ENCODE measurements at places on chromosomes 13 and 19.

GRCh38 chr19:1133471-1133929 is 29.7 kb downstream of the GPX4 start:
- DNase-seq = no peak

DNA sequence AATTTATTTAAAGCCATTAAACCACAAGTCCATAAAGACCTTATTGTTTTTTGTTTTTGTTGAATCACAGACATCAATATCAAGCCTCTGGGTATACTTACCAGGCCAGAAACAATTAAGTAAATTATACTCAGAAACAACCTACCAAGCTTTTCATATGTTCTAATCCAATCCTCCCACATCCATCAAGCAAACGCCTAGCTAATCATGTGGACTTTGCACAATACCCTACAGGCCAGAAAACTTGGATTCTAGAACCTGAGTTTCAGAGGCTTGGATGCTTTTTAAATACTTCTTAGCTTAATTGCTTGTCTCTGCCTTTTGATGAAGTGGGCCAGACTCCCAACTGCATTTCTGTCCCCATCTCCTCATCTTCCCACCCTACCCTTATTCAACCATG is 39.9 kb downstream of the TGDS start:
- no peak for DNase-seq

GRCh38 chr13:23845105-23845725 is 44.0 kb downstream of the MIPEP start:
- no peak for DNase-seq

DNA sequence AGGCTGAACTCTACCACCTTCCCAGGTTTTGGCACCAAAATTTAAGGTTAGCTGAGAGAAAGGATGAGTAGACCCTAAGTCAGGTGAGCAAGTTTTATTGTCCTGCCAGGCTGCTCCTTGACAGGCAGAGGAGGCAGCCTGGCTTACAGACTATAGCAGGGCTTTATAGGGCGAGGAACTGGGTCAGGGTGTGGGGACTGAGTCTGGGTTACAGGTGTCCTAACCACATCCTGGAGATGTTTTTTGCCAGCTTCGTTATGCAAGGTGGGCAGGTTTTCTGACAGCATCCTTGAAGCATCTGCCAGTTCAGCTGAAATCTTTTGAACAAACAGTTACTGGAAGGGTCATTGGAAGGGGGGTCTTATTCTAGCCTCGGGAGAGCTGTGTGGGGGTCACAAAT is 905.7 kb upstream of the SLITRK5 start:
- DNase-seq = no peak

GRCh38 chr13:109381546-109382180 is 404.7 kb downstream of the IRS2 start:
- DNase-seq = peak; percentile 82

DNA sequence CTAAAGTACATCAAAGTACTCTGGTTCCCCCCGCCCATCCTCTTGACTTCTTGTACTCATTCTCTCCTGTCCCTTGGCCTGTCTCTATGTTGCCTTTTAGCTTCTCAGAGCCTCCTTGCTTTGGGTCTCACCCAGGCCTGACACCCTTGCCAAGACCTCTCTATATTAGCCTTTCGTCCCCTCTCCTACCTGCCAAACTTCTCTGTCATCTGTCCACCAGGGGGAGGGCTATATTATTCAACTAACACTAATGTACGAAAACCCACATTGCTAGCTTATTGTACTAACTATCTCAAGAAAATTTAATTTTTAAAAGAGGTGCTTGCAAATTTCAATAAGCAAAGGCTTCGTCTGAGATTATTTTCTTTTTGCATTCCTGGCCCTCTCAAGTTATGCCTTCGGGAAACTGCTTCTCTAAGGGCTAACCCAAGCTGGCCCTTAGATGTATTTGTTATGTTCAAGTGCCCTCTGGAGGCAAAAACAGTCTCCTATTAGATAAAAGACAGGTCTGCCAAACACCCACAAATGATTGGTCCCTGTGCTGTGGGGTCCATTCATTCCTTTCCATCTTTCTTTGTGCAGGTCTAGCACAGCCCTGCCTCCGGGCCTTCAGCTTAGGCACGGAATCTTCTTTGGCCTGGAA is 6.3 kb upstream of the MRPS31 start:
- no peak for DNase-seq

- no peak for DNase-seq
These were observed 149.0 kb upstream of the ZNF536 start for GRCh38 chr19:30222992-30223865.

DNA sequence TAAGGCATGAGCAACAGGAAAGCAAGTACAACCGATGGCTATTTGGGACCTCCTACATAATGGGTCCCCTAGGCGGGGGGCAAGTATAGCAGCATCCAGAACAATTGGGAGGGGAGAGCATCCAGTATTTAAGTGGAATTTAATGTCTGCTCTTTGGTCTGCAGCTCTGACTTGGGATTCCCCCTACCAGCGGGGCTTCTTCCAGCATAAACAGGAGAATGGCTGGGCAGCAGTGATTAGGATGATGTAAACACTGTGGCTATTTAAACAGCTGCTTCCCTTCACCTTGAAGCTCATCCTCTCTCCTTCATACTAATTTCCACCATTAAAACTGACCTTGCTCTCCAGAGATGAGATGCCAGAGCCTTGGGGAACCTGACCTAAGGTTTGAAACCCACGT is 73.9 kb upstream of the OXGR1 start:
- no peak for DNase-seq

DNA sequence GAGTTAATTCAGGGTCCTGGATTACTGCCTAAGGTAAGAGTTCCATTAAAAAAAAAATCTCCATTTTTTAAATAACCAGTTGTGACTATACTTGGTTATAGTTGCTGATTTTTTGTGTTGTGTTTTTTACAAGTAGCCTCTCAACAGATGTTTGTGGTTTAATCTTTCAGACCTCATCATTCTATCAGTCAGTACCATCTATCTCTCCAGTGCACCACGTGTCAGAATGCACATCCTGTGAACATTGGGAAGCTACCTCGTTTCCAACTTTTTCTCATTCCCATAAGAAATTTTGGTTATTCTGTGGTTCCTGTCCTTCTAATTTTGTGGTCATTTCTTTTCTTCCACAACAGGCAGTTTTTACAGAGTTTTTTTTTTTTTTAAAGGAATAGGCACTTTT is 39.2 kb downstream of the WDFY2 start:
- peak; percentile 60 for DNase-seq

GRCh38 chr19:57583104-57583520 is 833 bp upstream of the ZIK1 start:
- no peak for DNase-seq

GRCh38 chr19:22052644-22053013 is 345 bp downstream of the ZNF257 start:
- no peak for DNase-seq

DNA sequence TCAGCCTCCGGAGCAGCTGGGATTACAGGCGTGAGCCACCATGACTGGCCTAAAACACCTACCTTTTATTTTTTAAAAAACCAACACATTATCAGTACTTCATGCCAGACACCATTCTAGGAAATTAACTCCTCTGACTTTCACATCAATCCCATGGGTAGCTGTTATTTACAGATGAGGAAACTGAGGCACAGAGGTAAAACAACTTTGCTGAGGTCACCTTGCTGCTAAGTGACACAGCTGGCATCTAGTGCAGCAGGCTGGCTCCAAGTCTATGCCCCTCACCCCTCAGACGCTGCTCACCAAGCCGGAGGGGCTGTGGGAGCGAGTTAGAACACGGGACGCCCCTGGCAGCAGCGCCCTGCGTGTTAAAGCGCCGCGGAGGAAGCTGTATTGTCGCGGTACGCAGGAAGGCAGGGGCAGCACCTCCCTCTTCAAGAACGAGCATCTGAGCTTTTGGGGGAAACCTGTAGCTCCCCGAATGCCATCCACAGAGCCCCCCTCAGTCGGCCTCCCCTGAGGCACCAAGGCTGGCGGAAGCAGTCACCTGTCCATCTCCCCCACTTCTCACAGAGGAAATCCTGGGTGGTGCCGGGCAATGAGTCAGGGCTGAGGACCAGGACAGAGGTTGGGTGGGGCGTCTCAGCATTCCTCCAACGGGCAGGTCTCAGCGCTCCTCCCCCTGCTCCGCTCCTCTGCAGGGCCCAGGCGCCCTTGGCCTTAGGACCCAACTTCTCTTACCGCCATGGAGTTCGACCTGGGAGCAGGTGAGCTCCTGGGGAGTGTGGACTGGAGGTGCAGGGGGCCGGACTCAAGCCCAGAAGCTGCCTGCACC is at the start of gene C19orf33:
TSS of gene C19orf33 (plus strand) at position 735 of the 835 bp plus-strand sequence. CDS start at position 746, 11 bp downstream.
- DNase-seq = no peak

DNA sequence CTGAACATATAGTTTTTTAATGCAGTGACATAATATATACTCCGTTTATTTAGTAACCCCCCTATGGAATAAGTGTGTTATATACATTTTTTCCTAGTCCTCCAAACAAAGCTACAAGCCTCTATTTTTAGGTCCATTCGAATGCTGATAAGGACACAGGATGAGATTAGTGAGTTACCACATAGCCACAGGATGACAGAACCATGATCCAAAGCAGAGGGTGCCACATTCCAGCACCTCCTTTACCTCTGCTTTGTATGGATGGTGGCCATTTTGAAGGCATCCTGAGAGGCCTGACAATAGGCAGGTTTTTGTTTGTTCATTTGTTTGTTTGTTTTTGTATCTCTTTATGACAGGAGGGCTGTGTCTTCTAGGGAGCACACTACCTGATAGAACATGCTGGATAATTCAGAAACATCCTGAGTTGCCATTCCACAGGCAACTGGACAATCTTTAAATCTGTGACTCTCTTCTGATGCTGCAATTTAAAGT is 186.3 kb downstream of the MTUS2 start:
- no peak for DNase-seq

DNA sequence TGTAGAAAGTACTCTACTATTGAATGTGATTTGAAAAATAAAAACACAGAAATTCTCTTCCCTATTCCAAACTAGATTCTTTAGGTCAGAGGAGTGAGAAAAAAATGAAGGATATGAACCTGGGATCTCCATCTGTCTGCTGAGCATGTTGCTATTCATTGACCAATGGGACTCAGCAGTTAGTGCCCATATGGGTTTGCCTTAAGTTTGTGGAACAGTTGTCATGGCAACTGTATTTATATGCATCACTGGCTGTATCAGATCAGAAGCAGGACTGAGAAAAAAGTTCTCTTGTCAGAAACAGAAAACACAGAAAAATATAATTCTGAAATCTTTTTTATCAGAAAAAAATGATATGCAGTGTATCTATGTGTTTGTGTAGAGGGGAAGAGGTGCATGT is 73.3 kb upstream of the ATXN8OS start:
- DNase-seq = no peak

- no peak for DNase-seq
These were observed 151.8 kb upstream of the TMTC4 start for GRCh38 chr13:100826441-100826840.

- no peak for DNase-seq
These were observed 568 bp downstream of the FUZ start for GRCh38 chr19:49812452-49812996.

GRCh38 chr13:105272660-105273631 is 1262.5 kb downstream of the EFNB2 start:
- no peak for DNase-seq

Data from fibroblast of skin of left quadriceps (primary cell).